ENCODE measurements at places on chromosomes 2 and 18.

DNA sequence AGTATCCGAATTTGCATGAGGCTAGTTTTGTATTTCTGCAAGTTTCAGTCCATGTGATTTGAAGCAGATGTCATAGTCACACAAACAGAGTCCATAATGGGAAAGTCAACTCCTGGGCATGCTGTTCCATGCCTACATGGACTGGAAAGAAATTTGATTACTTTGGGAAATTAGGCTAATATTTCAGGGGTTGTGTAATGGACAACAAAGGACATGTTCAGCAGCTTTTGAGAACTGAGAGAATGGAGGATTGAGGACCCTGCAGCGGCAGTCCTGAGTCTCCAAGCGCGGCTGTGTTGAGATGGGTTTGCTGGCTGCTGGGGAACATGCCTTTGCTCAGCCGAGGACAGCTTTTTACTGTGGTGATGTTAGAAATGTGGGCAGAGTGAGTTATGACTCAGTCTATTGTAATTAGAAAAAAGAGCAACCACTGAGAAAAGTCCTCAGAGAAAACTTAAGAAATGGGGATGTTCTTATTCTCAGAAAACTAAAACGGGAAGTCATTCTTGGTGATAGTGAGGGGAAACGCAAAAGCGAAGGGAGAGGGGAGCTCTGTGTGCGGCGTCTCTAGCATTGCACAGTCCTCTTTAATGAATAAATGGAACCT lies 149.2 kb downstream of the FAM210A start:
- no peak for DNase-seq

- DNase-seq, result no peak
Observed at GRCh38 chr2:241329669-241330615, 14.2 kb downstream of the SEPTIN2 start.

DNA sequence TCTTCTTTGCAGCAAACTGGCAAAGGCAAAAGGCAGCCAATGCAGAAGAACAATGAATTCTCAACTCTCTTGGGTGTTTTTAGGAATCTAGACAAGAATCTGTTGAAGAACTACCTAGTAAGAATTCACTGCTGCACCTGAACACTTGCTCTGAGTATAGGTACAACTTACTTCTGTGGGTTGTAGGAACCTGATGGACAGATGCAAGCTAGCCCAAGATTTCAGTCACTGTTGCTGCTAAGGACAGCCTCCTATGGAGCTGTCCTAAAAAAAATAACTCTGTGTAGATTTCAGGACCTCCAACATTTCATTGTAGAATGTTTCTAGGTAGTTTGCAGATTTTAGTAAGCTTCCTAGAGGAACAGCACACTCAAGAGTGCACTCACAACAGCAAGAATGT lies 363.5 kb downstream of the CBLN2 start:
- DNase-seq, result no peak

GRCh38 chr2:204081487-204082425 lies 145.2 kb downstream of the ICOS start:
- DNase-seq, result no peak

DNA sequence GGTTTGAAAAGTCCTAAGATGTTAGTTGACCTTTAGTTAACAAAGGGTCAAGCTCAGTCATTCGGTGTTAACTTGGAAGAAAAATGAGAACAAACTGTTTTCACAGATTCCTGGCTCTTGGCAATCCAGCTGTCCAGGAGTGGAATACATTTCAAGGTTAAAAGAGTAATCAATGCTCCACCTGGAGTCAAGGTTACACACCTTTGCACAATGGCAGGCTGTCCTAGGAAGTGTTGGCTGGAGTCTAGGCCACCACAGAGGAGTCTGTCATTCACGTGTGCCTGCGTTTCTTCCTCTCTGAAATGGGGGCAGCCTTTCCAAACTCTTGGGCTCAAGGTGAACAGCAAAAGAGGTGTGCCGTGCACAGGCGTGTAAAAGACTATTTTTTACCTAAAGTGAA lies 6.3 kb upstream of the ID2 start:
- no peak for DNase-seq

DNA sequence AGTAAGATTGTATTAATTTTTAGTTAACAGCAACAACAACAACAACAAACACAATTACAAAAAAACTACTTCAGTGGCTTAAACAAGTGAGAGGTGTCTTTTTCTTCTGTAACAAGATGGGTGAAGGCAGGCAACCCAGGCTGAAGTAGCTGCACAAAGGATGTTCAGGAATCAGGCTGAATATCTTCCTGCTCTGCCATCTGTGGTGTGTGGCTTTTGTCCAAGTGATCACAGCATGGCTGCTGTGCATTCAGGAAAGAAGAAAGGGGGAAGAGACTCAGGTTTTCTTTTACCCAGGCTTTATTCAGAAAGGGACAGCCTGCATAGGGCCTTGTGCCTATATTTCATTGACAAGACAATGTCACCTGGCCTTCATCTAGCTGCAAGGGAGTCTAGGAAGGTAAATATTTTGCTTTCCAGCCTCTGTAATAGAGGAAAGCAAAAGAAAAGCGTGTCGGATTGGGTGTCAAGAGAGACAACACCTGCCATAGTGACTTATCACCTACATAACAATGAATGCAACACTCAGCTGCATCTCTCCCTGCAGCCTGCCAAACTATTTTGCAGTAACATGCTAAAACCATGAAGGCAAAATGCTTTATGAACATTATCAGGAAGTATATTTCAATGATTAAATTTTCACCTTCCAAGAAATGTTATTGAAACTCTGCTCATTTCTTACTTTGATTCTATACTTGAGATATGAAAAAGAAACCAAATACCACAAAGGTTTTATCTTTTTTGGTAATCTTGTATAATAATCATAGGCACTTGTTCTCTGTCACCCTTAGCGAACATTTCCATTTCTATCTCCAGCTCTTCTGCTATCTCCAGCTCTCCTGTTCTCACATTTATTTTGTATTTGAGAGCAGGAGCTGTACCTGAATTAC lies 14.6 kb downstream of the G6PC2 start:
- no peak for DNase-seq

DNA sequence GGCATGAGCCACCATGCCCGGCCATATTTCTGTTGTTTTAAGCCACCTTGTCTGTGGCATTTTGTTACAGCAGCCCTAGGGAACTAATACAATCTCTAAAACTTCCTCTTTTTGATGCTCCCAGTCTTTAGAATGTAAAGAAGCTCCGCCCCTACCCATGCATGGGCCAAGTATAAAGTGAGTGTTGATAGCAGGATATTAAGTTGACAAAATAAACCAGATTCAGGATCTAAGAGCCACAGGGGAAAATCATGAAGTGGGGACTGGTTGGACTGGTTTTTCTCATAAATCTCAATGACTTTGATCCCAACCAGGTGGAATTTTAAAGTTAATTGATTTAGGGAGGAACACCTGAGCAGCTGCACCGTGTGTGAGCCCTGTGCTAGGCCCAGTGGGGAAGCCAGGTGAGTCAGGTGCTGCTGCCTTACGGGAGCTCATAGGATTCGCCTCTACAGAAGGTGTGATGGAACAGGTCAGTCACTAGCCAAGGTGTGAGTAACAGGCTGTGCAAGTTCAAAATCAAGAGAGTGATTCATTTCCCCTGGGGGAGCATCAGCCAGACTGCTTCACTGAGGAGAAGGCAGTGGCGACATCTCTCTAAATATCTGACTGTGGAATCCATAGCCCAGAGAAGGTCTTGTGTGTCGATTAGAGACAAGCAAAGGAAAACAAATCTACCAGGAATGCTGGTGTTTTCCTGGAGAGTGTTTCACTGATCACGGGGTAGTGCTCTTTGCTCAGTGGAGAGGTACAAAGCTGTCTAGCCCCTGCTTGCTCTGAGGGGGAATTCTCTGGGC lies 63.0 kb upstream of the MSH2 start:
- no peak for DNase-seq

DNA sequence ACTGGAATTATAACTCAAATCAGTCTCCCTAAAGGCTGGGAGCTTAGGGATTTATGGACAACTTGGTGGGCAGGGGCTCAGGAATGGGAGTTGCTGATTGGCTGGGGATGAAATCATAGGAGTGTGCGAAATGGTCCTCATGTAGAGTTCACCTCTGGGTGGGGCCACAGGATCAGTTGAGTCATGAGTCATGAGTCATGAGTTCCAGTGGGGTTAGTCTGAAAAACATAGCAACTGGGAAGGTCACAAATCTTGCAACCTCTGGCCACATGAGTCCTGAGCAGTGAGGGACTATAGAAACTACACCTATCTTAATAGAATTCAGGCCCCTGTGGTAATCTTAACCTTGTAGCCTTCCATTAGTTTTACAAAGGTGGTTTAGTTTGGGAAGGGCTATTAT lies 383.3 kb downstream of the RBM43 start:
- no peak for DNase-seq

DNA sequence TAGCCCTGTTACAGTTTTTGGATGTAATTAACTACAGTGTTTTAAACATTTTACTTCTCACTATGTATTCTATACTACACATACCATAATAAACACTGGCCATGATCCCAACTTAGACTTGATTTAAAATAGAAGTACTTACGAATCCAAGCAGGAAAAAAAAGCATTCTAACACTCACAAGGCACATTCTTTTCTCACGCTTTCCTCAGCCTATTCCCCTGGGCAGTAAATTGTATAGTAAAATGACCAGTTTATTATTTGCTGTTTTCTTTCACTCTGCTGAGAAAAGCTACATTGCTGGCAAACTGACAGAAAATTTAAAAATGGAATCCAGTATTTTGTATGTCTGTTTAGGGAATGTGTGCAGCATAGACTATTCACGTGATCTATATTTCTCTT lies 2.8 kb upstream of the TANC1 start:
- DNase-seq, result no peak

- no peak for DNase-seq
Observed at GRCh38 chr2:45046786-45047185, 37.5 kb upstream of the SIX2 start.

- no peak for DNase-seq
Observed at GRCh38 chr2:107717661-107718060, 109.0 kb upstream of the RGPD4 start.

- no peak for DNase-seq
Observed at GRCh38 chr18:39406941-39407340, 1841.3 kb upstream of the CELF4 start.

- DNase-seq, result no peak
Observed at GRCh38 chr2:68098291-68098797, 35.5 kb upstream of the C1D start.

DNA sequence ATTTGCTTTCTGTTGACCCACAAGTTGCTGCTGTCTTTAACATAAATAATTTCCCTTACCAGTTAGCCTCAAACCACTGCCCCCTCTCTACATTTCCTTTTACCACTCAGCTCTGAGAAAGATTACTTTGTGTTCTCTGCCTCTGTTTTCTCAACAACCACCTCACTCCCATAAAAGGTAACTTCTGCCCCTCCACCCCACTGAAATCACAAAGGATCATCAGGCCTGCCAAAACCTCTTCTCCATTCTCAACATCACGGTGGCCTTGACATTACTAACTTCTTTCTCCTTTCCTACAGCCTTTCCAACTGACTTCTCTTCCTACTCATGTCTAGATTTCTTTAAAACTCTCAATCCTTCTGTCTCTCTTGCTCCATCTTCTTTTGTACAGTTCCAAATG lies 10.1 kb downstream of the ACADL start:
- no peak for DNase-seq

GRCh38 chr2:13819896-13820295 lies 812.6 kb upstream of the LRATD1 start:
- no peak for DNase-seq

GRCh38 chr2:18901242-18901641 lies 311.9 kb upstream of the NT5C1B start:
- DNase-seq, result no peak

- no peak for DNase-seq
Observed at GRCh38 chr2:177611310-177611886, 218.8 kb downstream of the AGPS start.

DNA sequence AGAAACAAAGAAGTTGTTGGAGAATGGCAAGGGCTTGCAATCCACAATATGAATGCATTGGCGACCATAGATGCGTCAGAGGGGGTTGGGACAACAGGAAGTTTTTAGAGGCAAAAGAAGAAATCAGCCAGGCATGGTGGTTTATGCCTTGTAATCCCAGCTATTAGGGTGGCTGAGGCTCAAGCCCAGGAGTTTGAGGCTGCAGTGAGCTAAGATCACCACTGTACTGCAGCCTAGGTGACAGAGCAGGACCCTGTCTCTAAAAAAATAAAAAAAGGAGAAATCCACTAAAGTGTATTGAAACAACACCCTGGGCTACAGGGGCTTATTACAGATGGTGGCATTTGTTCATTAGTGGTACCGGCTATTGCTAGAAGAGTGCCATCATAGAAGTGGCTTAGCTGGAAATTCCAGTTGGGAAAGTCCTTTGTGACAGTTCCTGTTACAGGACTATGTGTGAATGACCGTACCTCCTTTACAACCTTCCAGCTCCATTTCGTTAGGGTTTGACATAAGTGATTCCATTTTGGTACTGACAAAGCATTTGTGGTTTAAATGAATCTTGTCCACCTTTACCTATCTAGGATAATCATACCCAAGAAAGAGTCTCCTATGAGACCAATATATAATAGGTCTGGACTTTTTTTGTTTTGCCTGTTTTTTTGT lies 10.7 kb upstream of the WDSUB1 start:
- no peak for DNase-seq

- DNase-seq, result no peak
Observed at GRCh38 chr2:49753344-49753985, 599.1 kb upstream of the FSHR start.

GRCh38 chr2:36416370-36417165 lies 61.0 kb downstream of the CRIM1 start:
- DNase-seq, result peak; percentile 1

- no peak for DNase-seq
Observed at GRCh38 chr2:54722641-54723040, 821 bp upstream of the EML6 start.

GRCh38 chr2:106143495-106144215 lies 50.4 kb downstream of the UXS1 start:
- no peak for DNase-seq

DNA sequence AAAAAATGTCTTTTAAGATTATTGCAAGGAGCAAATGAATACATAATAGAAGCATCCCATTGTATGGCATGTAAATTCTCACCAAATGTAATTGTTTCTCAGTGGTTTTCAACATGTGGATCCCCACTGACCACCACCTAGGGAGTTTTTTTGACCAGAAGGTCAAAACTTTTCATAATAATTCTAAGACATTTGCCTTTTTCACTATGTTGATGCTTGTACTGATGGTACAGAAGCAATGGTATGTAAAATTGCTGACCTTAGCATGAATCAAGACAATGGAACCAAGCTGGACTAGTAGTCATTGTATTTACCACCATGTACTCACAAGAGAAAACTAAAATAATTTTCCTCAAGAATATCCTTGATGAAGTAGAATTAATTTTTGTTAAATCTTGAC lies 36.8 kb downstream of the RAB10 start:
- no peak for DNase-seq

- DNase-seq, result no peak
Observed at GRCh38 chr18:61189376-61189775, 143.9 kb upstream of the CDH20 start.

Data from amygdala (tissue), 56 donors.